K562 (cell line): ENCODE measurements at places on chromosomes 6 and 20.

DNA sequence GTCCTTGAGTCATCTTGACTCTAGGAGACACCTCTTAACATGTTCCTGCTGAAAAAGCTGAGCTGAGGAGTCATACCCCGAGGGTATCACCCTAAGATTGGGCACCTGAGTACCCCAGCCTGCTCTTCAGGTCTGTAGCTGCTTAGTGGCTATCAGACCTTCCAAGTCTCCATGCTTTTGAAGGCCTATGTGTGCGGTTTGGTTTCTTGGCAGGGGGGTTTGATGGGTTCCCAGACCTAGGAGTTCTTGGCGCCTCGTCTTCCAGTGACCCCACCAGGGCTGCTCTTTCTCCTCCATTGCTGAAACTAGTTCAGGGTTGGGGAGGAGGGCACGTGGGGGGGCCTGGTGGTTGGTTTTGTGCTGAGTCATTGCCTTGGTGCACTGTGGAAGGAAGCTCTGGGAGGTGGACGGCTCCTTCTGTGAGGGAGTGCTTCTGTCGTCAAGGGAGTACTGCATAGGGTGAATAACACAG is 20.1 kb downstream of the IGF2R start:
- peak overlapping the region; percentile 97 for H3K27ac ChIP-seq
- no peaks in the 10 kb centered on the region for H3K27me3 ChIP-seq
- peak; percentile 94 for DNase-seq

DNA sequence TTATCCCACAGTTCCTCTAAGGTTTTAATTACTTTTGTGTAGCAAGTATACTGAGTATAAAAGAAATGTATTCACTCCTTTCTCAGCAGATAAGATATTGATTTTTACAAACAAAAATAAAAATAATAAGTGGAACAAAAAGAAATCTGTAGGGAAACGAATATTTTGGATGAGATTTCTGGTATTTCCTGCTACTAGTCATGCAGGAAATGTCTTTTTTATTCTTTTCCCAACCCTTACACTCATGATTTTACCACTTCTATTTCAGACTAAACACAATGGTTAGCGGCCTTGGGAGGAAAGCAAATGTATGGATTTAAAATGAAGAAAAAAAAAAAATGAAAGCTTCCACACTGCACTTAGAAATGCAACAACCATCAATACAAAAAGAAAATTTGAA is 580.5 kb upstream of the MARCKS start:
- no peaks in the 10 kb centered on the region for H3K36me3 ChIP-seq
- DNase-seq, result no peak
- no peak overlapping the region for H3K27ac ChIP-seq
- no peaks in the 10 kb centered on the region for H3K4me1 ChIP-seq
- H3K27me3 ChIP-seq, result no peaks in the 10 kb centered on the region

- no peak for DNase-seq
- no peaks in the 10 kb centered on the region for H3K36me3 ChIP-seq
- H3K4me1 ChIP-seq, result peaks cover 13% of the 10 kb centered on the region; the same call in 1 of the 2 replicates
- H3K27ac ChIP-seq, result no peak overlapping the region
These were observed 520 bp downstream of the KCNK17 start for GRCh38 chr6:39313526-39314272.

DNA sequence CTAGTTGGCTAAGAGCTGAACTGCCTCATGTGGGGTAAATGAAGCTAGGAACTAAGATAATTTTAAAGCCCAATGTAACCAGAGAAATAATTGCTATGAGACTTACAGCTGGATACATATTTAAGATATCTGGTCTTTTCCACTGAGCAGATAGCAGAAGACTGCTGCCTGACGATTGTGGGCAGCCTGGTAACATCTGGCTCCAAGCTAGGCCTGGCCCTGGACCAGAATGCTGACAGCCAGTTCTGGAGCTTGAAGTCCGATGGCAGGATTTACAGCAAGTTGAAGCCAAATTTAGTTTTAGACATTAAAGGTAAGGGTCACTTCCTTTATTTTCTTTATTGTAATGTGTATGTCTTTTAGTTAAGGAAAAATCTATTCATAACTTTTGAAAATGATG is 65.7 kb downstream of the RTN4IP1 start:
- no peak overlapping the region for H3K27ac ChIP-seq
- H3K4me3 ChIP-seq, result no peak overlapping the region
- no peak for DNase-seq
- H3K36me3 ChIP-seq, result no peaks in the 10 kb centered on the region
- H3K4me1 ChIP-seq, result no peaks in the 10 kb centered on the region

- no peak for DNase-seq
- no peak overlapping the region for H3K4me3 ChIP-seq
- no peaks in the 10 kb centered on the region for H3K27me3 ChIP-seq
- no peak overlapping the region for H3K27ac ChIP-seq
These were observed 151.4 kb upstream of the LAMA2 start for GRCh38 chr6:128731249-128732165.

- H3K27me3 ChIP-seq, result peaks cover 24% of the 10 kb centered on the region
- no peaks in the 10 kb centered on the region for H3K36me3 ChIP-seq
- no peak overlapping the region for H3K27ac ChIP-seq
- H3K4me1 ChIP-seq, result no peaks in the 10 kb centered on the region
- DNase-seq, result no peak
These were observed 13.5 kb downstream of the DLGAP4 start for GRCh38 chr20:36319356-36320260.

GRCh38 chr20:9323622-9324021 is 190.8 kb upstream of the LAMP5 start:
- H3K27me3 ChIP-seq, result no peaks in the 10 kb centered on the region
- peak; percentile 2 for DNase-seq
- H3K27ac ChIP-seq, result no peak overlapping the region
- peaks cover 4% of the 10 kb centered on the region; the same call in 2 of the 3 replicates for H3K4me1 ChIP-seq
- H3K4me3 ChIP-seq, result no peak overlapping the region

- no peaks in the 10 kb centered on the region for H3K27me3 ChIP-seq
- DNase-seq, result no peak
- no peaks in the 10 kb centered on the region for H3K4me1 ChIP-seq
- H3K36me3 ChIP-seq, result no peaks in the 10 kb centered on the region
- H3K27ac ChIP-seq, result no peak overlapping the region
- no peak overlapping the region for H3K4me3 ChIP-seq
These were observed 401.6 kb upstream of the PLCB4 start for GRCh38 chr20:8667306-8667705.

DNA sequence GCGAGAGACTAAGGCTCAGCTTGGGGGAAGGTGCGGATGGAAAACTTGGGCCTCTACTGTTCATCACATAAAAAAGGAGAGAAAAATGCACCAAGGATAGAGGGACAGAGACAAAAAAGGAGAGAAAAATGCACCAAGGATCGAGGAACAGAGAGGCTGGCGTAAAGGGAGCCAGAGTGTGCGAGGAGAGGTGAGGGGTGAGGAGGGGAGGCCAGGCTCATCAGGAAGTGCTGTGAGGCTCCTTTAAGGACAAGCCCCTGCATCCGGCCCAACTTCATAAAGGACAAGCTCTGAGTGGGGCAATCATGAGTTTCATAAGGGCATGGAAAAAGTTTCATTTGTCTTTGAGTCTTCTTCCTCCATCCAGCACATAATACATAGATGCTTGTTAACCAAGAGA is 117.2 kb upstream of the NXT1 start:
- H3K36me3 ChIP-seq, result no peaks in the 10 kb centered on the region
- H3K4me3 ChIP-seq, result no peak overlapping the region
- peaks cover 3% of the 10 kb centered on the region; the same call in 1 of the 2 replicates for H3K4me1 ChIP-seq
- DNase-seq, result no peak

DNA sequence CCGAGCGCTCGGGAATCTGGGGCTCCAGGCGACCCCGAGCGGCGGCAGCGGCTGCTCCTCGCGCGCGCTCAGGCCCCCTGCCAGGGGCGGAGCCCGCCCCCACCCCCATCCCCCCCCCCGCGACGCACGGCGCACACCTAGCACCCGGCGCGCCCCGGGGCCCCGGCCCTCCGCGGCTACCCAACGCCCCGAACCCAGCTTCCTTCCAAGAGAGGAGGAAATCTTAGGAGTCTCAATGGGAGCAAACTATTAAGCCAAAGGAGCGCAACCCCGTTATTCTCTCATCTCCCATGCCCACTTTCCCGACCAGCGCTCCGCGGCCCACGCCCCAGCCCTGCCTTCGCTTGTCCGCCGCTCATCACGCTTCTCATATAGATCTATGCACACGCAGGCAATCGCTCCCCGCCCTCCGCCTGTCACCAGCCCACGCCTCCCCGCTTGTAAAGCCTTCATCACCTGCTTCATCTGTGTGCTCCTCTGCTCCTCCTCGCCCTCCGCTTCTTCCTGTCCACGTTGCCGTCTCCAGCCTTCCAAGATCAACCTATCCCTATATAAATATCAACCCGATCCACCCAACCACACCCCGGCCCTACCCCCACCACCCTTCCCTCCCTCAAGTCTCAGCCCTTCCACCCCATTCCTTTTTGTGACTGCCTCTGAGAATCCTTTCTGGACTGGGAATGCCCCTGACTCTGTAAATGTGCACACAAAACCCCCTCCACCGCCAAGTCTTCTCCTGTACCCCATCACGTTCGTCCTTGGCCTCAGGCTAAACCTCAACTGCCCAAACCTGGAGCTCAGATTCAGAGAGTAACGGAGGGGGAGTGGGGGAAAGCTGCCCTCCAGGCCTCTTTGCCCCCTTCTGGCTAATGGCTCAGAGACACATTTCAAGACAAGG is at the start of gene DLK2:
DLK2 (minus strand) TSS at position 18 of the 898 bp plus-strand sequence. CDS start 723 bp downstream, outside the sequence.
- peaks cover 18% of the 10 kb centered on the region for H3K4me1 ChIP-seq
- no peak within 1 kb of the TSS for H3K27ac ChIP-seq
- H3K36me3 ChIP-seq, result peaks cover 4% of the 10 kb centered on the region; the same call in 1 of the 3 replicates
- DNase-seq, result peak; percentile 67

DNA sequence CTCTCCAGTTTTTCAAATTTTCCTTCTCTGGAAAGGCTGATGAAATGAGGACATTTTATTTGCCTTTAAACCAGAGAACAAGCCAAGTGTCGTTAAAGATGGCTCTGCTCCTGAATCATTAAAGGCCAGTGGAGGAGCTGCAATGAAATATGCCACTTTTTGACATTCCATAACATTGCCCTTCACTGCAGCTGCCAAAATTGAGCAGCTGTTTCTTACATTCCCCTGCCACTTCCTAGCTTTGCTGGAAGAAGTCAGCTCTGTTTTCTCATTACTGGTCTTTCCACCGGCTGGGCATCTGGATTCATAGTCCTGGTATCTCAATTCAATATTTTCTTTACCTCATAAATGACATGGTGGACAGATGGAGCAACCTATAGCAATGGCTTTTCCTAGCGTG is 45.5 kb upstream of the NRN1 start:
- H3K27ac ChIP-seq, result no peak overlapping the region
- H3K36me3 ChIP-seq, result no peaks in the 10 kb centered on the region
- no peak for DNase-seq
- H3K27me3 ChIP-seq, result no peaks in the 10 kb centered on the region; the same call in 2 of the 3 replicates
- H3K4me1 ChIP-seq, result no peaks in the 10 kb centered on the region

GRCh38 chr6:157937916-157938315 is 43.7 kb upstream of the SYNJ2 start:
- H3K36me3 ChIP-seq, result peaks cover 98% of the 10 kb centered on the region
- H3K4me3 ChIP-seq, result no peak overlapping the region
- H3K27ac ChIP-seq, result no peak overlapping the region
- H3K27me3 ChIP-seq, result no peaks in the 10 kb centered on the region

DNA sequence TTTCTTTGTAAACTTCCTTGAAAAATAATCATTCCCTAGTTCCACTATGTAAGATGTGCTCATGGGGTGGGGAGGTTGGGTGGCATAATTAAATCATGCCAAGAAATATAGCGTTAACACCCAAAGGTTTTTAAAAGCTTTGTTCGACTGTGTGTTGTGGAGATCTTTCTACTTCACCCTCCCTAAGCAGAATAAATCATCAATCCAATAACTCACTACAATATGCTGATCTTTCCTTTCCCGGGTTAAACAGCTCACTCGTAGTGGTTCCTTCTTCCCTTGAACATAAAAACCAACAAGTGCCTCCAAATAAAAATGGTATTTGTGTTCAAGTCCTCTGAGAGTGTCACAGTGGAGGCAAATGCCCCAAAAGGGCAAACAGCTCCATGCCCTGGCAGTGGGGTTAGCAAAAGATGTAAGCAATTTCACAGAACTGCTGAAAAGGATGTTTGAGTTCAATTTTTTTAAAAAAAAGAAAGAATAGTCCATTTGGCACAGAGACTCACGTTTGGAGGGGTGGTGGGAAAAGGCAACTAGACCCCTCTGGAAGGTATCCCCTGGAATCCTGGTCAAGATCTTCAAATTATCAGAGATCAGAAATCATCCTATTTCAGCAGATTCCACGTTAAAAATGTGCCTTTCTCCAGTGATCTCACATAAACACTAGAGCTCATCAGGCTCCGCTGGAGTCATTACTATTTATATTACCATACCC is 99.1 kb downstream of the TFAP2A start:
- peaks cover 37% of the 10 kb centered on the region for H3K4me1 ChIP-seq
- peaks cover 4% of the 10 kb centered on the region for H3K27me3 ChIP-seq
- H3K4me3 ChIP-seq, result no peak overlapping the region
- peak overlapping the region; percentile 7; the same call in 1 of the 3 replicates for H3K27ac ChIP-seq

- H3K27ac ChIP-seq, result peak overlapping the region; percentile 75
- no peak overlapping the region for H3K4me3 ChIP-seq
- H3K36me3 ChIP-seq, result no peaks in the 10 kb centered on the region; the same call in 2 of the 3 replicates
- H3K27me3 ChIP-seq, result no peaks in the 10 kb centered on the region
- peak; percentile 73 for DNase-seq
These were observed 35.6 kb downstream of the B4GALT5 start for GRCh38 chr20:49677777-49678758.

GRCh38 chr6:118489990-118490389 is 58.1 kb upstream of the PLN start:
- H3K27me3 ChIP-seq, result no peaks in the 10 kb centered on the region
- H3K36me3 ChIP-seq, result peaks cover 24% of the 10 kb centered on the region; the same call in 2 of the 3 replicates
- H3K27ac ChIP-seq, result no peak overlapping the region
- no peak overlapping the region for H3K4me3 ChIP-seq
- H3K4me1 ChIP-seq, result no peaks in the 10 kb centered on the region

DNA sequence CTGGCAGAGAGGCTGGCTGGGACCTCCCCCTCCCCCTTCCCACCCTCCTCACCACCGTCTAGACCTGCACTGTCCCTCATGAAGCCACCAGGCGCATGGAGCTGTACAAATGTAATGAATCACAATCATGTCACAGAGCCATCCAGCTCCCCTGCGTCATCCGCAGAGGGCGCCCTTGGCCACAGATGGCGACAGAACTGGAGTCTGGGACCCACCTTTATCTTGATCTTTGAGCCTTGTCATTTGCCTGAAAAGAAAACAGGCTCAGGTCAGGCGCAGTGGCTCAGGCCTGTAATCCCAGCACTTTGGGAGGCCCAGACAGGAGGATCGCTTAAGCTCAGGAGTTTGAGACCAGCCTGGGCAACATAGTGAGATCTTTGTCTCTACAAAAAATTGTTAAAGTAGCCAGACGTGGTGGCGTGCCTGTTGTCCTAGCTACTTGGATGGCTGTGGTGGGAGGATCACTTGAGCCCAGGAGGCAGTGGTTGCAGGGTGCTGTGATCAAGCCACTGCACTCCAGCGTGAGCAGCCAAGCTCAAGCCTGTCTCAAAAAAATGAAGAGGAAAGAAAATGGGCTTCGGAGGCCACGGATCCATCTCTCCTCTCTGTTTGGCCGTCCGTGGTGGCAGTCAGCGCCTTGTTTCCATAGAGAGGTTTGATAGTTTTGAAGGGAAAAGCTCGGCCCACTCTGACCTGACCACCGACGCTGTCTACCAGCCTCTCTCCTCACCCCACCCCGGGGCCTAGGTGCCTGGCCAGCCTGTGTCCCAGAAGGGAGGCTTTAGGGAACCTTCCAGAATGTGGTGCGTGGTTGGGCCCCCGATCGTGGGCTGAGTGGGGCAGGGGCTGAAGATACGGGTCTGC is 6.2 kb downstream of the COL9A3 start:
- H3K4me3 ChIP-seq, result no peak overlapping the region
- H3K27me3 ChIP-seq, result no peaks in the 10 kb centered on the region
- peak overlapping the region; percentile 41; the same call in 1 of the 3 replicates for H3K27ac ChIP-seq
